ENCODE measurements at places on chromosomes 5 and 9.
A peak's percentile ranks its signal among the peaks of the same experiment; 100 is the strongest.

DNA sequence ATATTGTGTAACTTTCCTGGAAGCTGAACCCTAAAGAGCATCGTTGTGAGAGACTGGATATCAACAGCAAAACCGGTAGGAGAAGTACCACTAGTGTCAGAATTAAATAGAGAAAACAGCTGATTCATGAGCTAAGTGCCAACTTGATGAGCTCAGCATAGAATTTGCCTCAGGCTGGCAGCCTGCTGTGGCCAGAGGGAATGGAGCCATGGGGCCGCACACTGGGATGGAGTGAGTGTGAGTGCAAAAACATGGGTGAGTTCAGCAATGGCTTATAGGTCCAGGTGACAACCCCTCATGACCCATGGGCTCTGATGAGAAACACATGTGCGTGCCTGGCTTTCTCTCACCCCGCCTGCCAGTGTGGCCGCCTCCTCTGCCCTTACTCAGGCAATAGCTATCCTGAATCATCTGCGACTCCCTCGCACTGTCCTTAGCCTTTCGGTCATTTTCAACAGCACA, 25.4 kb downstream of the ADAMTS16 start:
- DNase-seq, result no peak

- no peak for DNase-seq
Observed at GRCh38 chr5:72608297-72608696, 101.1 kb upstream of the ZNF366 start.

- peak; percentile 45 for DNase-seq
Observed at GRCh38 chr5:56712895-56713591, 102.3 kb upstream of the MAP3K1 start.

DNA sequence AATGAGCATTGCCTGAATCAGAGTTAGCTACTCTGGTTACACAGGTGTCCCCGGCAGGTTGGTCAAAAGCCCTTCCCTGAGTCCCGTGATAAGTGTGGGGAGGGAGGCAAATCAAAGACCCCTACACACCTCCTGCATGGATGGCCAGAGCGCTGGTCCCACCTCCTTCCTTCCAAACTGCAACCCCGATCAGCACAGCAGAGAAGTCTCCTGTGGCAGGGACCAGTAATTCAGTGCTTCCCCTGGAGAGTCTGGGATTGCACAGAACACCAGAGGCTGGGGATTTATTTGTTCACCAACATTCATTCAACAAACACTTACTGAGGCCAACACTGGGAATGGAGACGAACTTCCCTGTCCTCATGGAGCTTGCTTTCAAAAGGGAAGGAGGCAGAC, 46.2 kb downstream of the NSUN2 start:
- no peak for DNase-seq

Data from HT-29 (cell line).